ENCODE measurements at places on chromosomes 12 and 14. TPM values are rescaled to one million over a fixed set of nuclear protein-coding genes. Genes with fewer than 3 reads are reported as not detected.
A peak's percentile ranks its signal among the peaks of the same experiment; 100 is the strongest.

SDR9C7 gene
- 0.14 TPM for total RNA-seq

ZNF891 gene
- total RNA-seq, result 2.7 TPM

ENDOU gene
- 0.53 TPM for total RNA-seq

EMP1 gene
- 1.7 TPM for total RNA-seq

DNA sequence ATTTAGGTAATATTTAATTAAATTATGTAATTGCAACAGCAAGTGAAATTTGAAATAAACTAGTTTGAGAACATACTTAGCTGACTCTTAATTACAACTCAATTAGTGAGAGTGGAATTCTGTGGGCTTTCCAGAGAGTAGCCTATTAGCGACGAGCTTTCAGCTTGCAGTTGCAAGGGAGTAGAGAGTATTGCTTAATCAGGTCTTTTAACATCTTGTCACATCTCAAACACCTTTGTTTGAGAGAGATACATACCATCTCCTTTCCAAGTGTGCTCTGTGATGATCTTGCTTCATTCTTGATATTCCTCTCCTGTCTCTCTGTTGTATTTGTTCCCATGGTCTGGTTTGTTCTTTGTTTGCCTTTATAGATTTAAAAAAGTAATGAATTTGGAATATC lies 7.7 kb downstream of the PPP4R4 start:
- H3K4me1 ChIP-seq, result peaks cover 6% of the 10 kb centered on the region
- no peak overlapping the region for H3K4me3 ChIP-seq
- H3K36me3 ChIP-seq, result no peaks in the 10 kb centered on the region
- H3K27me3 ChIP-seq, result peaks cover 12% of the 10 kb centered on the region
- H3K27ac ChIP-seq, result no peak overlapping the region

KRT81 gene
- total RNA-seq, result not detected

DNA sequence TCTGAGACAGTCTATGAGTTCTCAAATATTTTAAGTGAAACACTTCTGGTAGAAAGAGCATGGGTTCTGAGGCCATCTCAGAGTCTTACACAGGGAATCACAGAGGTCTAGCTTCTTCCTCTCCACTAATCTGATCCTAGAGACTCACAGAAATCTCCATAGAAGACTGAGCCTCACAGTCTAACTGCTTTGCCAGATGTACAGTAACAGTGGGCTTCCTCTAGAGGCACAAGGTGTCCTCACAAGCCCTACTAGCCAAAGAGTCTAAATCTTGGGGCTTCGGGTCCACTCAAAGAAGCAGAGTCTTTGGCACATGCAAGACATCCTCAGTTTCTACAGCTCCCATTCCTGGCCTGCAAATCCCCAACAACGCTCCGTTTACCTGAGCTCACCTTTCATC lies 14.1 kb downstream of the OR6J1 start:
- no peaks in the 10 kb centered on the region for H3K4me1 ChIP-seq
- H3K36me3 ChIP-seq, result no peaks in the 10 kb centered on the region
- DNase-seq, result peak; percentile 7
- no peaks in the 10 kb centered on the region for H3K27me3 ChIP-seq

GRCh38 chr14:31223331-31223730 lies 15.7 kb upstream of the HECTD1 start:
- H3K4me3 ChIP-seq, result no peak overlapping the region
- no peaks in the 10 kb centered on the region for H3K36me3 ChIP-seq
- DNase-seq, result no peak
- H3K4me1 ChIP-seq, result no peaks in the 10 kb centered on the region
- H3K27me3 ChIP-seq, result no peaks in the 10 kb centered on the region

GRCh38 chr12:66589095-66589494 lies 89.8 kb downstream of the GRIP1 start:
- H3K4me1 ChIP-seq, result no peaks in the 10 kb centered on the region
- H3K27ac ChIP-seq, result no peak overlapping the region
- H3K36me3 ChIP-seq, result no peaks in the 10 kb centered on the region

CLEC6A gene
- total RNA-seq, result 0.21 TPM

- peak overlapping the region; percentile 91 for H3K4me3 ChIP-seq
- H3K36me3 ChIP-seq, result no peaks in the 10 kb centered on the region
- H3K4me1 ChIP-seq, result peaks cover 15% of the 10 kb centered on the region
- H3K27me3 ChIP-seq, result no peaks in the 10 kb centered on the region
- peak overlapping the region; percentile 99 for H3K27ac ChIP-seq
Observed at GRCh38 chr12:106956048-106956578, 406 bp downstream of the TMEM263 start.

DNA sequence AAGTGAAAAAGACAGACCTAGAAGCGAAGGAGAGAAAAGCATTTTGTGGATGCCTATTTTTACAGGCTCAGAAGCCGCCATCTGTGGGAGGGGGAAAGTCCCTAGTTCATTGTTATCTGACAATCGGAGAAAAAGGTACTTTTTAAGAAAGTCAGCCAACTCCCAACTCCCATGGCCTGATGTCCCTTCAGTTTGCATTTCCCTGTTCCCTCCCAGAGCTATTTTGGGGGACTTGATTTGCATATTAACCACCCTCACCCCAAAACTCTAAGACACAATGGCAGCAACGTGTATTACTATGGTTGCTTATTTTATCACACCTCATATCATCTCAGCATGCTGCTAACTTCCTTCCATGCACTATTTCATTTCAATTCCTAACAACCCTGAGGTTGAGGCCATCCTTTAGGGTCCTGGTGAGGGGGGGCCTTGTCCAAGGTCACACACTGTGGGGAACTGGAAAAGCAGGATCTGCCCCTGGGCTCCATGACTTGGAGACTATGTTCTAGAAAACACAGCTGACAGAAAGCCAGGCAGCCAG lies 18.7 kb downstream of the HVCN1 start:
- no peaks in the 10 kb centered on the region for H3K36me3 ChIP-seq
- no peaks in the 10 kb centered on the region for H3K27me3 ChIP-seq
- no peak overlapping the region for H3K4me3 ChIP-seq
- no peak overlapping the region for H3K27ac ChIP-seq

NUAK1 gene
- total RNA-seq, result 7.2 TPM

DNA sequence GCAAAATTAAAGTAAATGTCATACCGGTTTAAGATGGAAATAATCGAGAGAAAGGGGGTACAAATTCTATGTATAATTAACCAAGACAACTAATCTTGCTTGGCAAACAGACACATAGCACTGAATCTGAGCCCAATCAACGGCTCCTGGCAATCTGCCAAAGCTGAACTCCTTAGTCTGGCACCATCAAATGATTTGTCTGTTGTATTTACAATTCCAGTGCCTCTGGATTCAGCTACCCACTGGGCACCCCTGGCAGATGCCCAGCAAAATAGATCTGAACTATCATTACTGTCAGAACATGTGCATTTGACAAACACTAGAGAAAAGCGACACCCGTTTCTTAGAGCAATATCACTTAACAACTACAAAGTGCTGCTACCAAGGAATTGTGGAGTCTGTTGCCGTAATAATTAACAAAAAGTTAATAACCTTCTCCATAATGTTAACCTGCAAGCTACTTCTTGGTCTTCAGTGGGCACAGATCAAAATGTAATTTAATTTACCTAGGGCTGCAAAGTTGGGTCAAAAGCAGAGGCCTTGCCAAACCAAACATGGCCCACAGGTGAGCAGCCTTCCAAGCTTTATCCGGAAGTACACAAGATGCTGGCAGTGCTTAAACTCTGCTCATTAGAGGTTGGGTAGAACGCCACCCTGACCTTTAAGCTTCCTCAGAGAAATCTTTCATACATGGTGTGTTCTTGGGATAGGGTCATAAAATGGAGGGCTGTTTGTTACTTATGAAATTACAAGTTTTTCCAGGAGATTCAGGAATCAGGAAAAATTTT lies 7.6 kb downstream of the EGLN3 start:
- peaks cover 45% of the 10 kb centered on the region for H3K4me1 ChIP-seq
- H3K27me3 ChIP-seq, result no peaks in the 10 kb centered on the region
- no peak overlapping the region for H3K4me3 ChIP-seq
- H3K27ac ChIP-seq, result no peak overlapping the region
- H3K36me3 ChIP-seq, result no peaks in the 10 kb centered on the region
- peak; percentile 28 for DNase-seq

DNA sequence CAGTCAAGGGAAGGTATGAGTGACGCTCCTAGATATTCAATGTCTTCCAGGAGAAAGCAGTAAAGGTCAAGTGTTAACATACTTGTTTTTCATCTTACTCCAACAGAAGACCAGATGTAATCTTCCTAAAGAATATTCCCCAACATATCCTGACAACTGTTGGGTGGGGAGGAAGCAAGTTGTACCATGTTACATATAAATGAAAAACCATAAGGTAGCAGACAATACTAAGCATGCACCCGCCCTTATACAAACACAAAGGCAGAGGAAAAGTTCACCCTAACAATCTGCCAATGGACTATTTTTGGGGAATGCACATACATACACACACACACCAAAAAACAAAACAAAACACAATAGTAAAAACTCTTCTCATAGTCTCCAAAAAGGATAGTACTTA lies 90.2 kb upstream of the FERMT2 start:
- H3K36me3 ChIP-seq, result peaks cover 7% of the 10 kb centered on the region
- H3K4me3 ChIP-seq, result no peak overlapping the region
- H3K4me1 ChIP-seq, result peaks cover 31% of the 10 kb centered on the region
- H3K27me3 ChIP-seq, result no peaks in the 10 kb centered on the region
- H3K27ac ChIP-seq, result peak overlapping the region; percentile 30

DNA sequence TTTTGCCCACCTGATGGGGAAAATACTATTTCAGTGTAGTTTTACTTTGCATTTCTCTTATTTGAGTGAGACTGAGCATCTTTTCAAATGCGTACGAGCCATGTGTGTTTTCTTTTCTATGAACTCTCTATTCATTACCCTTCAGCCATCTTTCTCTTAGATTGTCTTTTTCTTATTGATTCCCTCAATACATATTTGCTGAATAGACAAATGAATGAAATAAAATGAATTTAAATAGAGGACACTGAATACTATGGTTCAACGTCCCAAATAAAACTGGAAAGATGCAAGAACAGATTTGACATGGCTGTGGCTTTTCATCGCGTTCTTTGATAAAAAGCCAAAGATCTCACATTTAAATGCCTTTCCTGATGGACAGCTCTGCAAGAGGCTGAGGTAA lies 34.6 kb upstream of the RPH3A start:
- H3K27me3 ChIP-seq, result no peaks in the 10 kb centered on the region
- no peaks in the 10 kb centered on the region for H3K36me3 ChIP-seq
- H3K4me3 ChIP-seq, result no peak overlapping the region
- DNase-seq, result no peak

DNA sequence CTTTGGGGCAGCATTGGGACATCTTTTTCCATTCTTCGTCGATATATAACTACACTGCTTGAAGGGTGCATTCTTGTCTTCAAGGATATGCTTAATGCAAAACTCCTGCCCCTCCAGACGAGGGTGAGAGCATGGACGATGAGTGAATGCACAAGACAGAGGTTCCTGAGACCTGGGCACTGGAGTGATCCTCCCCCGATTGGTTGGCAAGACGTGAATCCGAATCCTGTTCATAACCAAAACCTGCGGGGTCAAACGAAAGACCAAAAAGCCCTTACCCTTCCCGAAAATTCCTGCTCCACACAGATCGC lies 684 bp downstream of the KANSL2 start:
- peaks cover 18% of the 10 kb centered on the region for H3K4me1 ChIP-seq
- DNase-seq, result peak; percentile 11
- H3K27ac ChIP-seq, result peak overlapping the region; percentile 98
- no peaks in the 10 kb centered on the region for H3K27me3 ChIP-seq
- H3K4me3 ChIP-seq, result peak overlapping the region; percentile 69

- H3K36me3 ChIP-seq, result no peaks in the 10 kb centered on the region
- no peaks in the 10 kb centered on the region for H3K4me1 ChIP-seq
- no peak for DNase-seq
- no peak overlapping the region for H3K27ac ChIP-seq
- no peaks in the 10 kb centered on the region for H3K27me3 ChIP-seq
Observed at GRCh38 chr14:32985866-32986265, 47.2 kb downstream of the NPAS3 start.

- peak overlapping the region; percentile 70 for H3K27ac ChIP-seq
- H3K4me1 ChIP-seq, result peaks cover 31% of the 10 kb centered on the region
- H3K27me3 ChIP-seq, result no peaks in the 10 kb centered on the region
- H3K4me3 ChIP-seq, result no peak overlapping the region
Observed at GRCh38 chr14:61525293-61526011, 169.9 kb upstream of the HIF1A start.

- DNase-seq, result no peak
- no peaks in the 10 kb centered on the region for H3K27me3 ChIP-seq
- no peaks in the 10 kb centered on the region for H3K36me3 ChIP-seq
- H3K4me1 ChIP-seq, result no peaks in the 10 kb centered on the region
Observed at GRCh38 chr12:21580748-21581516, 23.7 kb downstream of the GYS2 start.

DNA sequence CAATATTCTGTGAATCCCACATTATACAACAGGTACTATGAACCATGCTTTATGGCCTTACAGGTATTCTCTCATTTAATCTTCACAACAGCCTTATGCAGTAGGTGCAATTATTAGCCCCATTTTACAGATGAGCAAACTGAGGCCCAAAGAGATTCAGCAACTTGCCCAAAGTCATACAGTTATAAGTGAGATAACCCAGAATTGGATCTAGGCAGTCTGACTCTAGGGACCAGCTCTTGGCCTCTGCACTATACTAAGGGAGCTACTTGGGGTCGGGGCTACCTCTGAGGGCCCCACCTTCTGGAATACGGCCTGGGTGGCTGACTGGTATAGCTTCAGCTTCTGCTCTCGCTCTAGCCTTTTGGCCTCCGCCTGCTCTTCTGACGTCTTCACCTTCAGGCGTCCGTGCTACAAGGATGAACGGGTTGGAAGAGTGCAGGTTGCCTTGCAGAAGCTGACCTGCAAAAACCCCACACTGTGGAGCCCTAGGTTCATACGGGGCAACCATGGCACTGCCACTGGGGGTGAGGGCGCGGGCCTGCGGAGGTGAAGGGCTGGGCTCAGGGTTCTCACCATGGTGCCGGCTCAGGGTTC lies 762 bp downstream of the RABGGTA start:
- H3K27ac ChIP-seq, result peak overlapping the region; percentile 93
- no peaks in the 10 kb centered on the region for H3K4me1 ChIP-seq
- DNase-seq, result no peak
- H3K27me3 ChIP-seq, result no peaks in the 10 kb centered on the region
- H3K4me3 ChIP-seq, result peak overlapping the region; percentile 77
- H3K36me3 ChIP-seq, result no peaks in the 10 kb centered on the region

LMNTD1 gene
- total RNA-seq, result not detected

LRP1 gene
- 37.1 TPM for total RNA-seq

KRT78 gene
- total RNA-seq, result not detected

- H3K4me3 ChIP-seq, result no peak overlapping the region
- peaks cover 21% of the 10 kb centered on the region for H3K4me1 ChIP-seq
- no peaks in the 10 kb centered on the region for H3K27me3 ChIP-seq
- peak; percentile 58 for DNase-seq
- no peaks in the 10 kb centered on the region for H3K36me3 ChIP-seq
- H3K27ac ChIP-seq, result no peak overlapping the region
Observed at GRCh38 chr14:59020382-59020781, 168.1 kb upstream of the DAAM1 start.

- H3K4me3 ChIP-seq, result no peak overlapping the region
- H3K36me3 ChIP-seq, result no peaks in the 10 kb centered on the region
- no peaks in the 10 kb centered on the region for H3K27me3 ChIP-seq
Observed at GRCh38 chr12:123897221-123897620, 75.4 kb downstream of the CCDC92 start.

DNA sequence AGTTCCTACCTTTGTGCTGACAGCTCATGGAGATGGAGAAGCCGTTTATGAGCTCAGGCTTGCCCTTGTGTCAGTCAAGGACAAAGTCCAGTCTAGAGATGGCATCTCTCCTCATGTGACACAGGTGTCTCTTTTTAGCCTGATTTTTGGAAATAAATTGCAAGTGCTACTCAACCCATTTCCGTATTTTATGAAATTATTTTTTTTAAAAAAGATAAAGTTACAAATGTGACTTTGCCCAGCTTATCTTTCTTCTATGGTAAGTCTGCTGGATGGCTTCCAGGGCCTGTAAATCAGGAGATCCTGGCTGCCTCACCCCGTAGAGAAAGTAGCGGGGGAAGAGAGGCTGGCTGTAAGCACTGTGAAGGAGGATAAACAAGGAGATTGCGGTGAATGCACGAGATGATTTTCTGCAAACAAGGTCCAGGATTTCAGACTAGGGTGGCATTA lies 169.7 kb downstream of the MYRFL start:
- H3K4me1 ChIP-seq, result no peaks in the 10 kb centered on the region
- H3K36me3 ChIP-seq, result no peaks in the 10 kb centered on the region
- no peak overlapping the region for H3K4me3 ChIP-seq
- peak; percentile 64 for DNase-seq

STAC3 gene
- 15.3 TPM for total RNA-seq
